T-helper 9 cell (primary cell): ENCODE measurements at places on chromosomes 3 and 15.

DNA sequence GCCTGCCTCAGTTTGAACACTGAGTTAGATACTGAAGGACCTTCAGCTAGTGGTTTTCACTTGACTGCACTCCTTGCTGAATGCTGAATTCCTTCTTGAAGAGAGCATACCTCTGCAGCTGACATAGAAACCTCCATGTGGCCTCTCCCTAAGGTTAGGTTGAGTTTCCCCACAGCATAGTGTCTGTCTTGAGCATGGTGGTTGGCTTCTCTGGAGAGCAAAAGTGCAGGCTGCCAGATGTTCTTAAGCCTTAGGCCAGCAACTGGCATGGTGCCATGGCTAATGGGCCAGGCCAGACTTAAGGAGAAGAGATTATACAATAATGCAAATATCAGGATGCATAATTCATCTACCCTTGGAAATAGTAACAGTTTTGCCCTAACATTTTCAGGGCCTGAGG is 545.6 kb upstream of the ZNF385D start:
- no peak for DNase-seq

DNA sequence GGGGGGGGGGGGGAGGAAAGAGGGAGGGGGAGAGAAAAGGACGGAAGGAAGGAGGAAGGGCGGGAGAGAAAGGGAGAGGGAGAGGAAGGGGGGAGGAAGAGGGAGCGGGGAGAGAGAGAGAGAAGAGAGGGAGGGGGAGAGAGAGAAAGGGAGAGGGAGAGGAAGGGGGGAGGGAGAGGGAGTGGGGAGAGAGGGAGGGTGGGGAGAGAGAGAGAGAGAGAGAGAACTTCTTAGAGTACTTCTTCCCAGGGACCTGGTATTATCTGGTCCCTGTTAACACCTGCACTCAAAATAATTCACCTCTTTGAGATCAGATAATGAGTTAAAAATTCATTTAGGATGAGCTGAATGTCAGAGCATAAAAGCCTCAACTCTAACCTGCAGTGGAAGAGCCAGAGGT is 1.1 kb downstream of the SEC13 start:
- DNase-seq: no peak

DNA sequence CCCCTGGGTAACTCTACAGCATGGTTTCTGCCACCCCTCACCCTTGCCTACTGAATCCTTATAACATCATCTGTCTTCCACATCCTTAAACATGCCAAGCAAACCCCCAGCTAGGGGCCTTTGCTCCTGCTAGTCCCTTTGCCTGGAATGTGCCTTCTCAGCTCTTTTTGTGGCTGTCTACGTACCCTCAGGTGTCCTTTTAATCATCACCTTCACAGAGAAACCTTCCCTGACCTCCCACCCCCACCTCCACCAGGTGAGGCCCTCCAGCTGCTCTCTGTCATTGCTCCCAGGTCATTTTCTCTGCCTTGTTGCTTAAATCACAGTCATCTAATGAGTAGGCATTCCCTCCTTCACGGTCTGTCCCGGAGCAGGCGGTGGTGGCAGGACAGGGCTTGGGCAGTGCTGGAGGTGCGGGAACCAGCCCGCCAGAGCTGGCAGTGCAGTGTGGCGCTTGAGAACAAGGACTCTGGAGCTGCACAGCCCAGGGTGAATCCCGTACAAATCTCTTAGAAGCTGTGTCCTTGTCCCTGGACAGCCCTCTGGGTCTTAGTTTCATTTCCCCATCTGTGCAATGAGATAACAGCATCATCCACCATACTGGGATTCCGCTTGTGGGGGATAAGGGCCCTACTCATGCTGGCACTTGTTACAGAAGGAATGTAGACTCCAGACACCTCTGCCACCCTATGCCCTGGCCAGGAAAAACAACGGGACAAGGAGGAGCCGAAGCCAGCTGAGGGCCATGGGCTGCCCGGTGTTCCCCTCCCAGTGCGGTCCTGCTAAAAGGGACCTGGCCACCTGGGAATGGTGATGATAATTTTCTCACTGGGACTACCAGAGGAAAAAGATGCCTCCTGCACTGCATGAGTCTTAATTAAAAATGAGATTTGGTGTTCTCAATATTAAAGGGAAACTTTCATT is 52.1 kb upstream of the IQSEC1 start:
- no peak for DNase-seq

- DNase-seq: no peak
These were observed 248.9 kb upstream of the WNT5A start for GRCh38 chr3:55735976-55736375.

- DNase-seq: no peak
These were observed 50.2 kb downstream of the FAM174B start for GRCh38 chr15:92605225-92605944.

- no peak for DNase-seq
These were observed 51.7 kb downstream of the CRYGS start for GRCh38 chr3:186492385-186492984.

DNA sequence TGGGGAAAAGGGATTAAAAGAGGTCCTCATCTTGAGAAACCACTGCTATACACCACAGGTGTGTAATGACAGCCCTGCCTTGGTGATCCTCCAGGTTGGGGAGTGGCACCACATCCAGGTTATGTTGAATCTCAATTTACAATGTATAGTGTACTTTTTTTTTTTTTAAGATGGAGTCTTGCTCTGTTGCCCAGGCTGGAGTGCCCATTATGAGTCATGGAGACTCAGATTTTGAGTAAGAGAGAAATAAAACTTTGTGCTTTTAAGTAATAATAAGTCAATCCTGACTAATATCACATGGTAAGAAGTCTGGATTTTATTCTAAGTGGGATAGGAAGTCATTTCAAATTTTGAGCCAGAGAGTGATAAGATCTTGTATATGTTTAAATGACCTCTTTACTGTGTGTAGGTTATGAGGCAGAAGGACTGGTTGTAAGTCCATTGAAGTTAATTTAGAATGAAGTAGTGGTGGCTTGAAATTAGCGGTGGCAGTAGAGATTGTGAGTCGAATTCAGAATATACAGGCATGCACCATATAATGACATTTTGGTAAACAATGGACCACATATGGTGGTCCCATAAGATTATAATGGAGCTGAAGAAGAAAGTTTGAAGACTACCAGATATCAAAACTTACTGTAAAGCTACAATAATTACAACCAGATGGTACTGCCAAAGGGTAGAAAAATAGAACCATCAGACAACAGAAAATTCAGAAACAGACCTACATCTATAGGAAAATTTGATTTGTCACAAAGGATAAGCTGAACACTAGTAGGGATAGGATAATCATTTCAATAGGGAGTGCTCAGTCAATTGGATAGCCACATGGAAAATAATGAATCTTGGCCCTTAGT is 20.7 kb downstream of the POPDC2 start:
- no peak for DNase-seq

DNA sequence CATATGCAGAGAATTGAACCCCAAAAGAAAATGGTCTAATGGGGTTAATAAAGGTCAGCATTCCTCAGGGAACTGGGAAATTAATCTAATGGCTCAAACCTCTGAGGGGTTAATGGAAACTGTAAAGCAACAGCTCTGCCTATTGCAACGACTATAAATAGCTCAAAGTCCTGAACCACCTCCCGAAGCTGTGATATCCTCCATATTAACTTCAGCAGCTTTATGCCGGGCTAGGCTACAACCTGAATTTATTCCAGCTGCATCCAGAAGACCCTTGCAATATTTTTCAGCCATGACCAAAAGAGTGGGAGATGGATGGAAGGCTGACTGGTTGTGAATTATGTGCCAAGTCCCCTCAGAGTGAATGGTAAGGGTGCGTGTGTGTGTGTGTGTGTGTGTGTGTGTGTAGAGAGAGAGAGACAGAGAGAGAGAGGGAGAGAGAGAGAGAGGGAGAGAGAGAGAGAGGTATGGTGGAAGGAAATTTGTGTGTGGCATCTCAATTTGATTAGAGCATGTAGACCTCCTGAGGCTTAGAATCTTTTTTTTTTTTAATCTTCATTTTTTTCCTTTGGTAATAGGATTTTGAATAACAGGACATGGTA is 109.9 kb downstream of the PDCD6IP start:
- DNase-seq: no peak

DNA sequence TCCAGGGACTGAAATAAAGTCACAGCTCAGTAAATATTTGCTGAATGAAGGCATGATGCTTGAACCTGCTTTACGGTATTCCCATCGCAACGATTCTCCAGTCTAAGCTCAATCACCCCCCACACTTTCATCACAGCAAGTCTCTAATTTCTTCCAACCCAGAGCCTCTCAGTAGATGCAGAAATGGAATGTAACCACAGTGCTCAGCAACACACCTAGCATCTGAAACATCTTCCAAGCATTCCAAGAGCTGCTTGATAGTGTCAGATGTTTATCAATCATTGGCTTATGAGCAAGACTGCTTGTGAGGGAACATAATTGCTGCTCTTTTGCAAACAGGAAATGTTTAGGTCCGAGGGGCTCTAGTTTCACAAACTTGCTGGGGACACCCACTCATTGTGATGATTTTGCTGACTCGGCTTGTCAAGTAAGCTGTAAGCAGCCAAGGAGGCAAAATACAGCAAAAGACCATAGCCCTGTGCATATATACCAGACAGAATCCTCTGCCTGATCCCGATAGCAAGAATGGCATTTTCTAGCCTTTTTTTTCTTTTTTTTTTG is 751.2 kb downstream of the NR2F2 start:
- no peak for DNase-seq

DNA sequence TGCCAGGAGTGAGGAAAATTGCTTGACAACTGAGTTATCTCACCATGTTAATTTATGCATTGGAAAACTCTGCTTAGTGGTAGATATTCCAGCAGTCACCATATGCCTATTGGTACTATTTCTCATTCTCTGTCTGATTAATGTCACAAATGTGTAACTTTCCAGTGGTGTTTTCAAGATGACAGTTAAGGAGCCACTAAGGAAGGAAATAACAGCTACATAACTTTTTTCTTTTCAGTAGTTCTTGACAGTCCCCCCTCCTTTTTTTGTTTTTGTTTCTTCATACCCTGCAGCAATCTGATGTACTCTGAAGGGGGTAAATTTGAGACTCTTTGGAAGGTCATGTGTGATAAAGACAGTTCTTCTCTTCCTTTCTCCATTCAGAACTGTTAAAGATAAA is 13.1 kb downstream of the RASA2 start:
- no peak for DNase-seq

DNA sequence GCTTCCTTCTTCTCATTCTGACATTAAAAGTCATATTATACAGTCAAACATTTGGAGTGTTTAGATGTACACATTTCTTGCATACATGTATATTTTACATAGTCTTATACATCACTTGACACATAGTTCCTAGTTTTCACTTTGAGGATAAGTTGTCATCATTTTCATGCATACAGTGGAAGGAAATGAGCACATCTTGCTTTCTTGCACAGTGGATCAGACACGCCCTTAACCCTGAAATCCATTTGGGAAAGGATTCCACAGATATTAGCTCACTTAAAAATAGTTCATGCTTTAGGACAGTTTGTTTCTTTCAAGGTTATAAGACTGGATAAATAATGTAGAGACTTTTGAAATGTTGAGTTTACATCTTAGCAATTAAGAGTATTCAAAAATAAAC is 148.6 kb upstream of the MME start:
- no peak for DNase-seq

DNA sequence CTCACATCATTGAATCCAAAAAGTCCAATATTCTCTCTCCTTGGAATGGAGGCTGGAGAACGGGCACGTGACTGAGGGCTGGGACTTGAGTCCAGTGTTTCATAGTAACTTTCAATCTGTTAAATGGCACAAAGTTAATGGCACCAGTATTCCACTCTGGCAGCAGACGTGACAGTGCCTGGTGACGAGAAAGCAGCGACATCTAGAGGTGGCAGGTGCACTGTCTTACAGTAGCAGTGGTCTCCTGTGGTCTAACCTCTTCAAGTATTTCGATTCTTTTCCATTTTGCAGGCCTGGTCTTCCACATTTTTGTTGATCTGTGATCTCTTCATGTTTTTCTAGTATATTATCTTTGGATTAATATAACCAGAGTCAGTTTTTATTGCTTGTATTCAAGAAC is 107.1 kb downstream of the OXSM start:
- DNase-seq: no peak

- DNase-seq: no peak
These were observed 151.2 kb upstream of the CDIN1 start for GRCh38 chr15:36428102-36428845.

- DNase-seq: no peak
These were observed 46.7 kb downstream of the MESD start for GRCh38 chr15:80942746-80943565.
